ENCODE measurements at places on chromosomes 4 and X.
A peak's percentile ranks its signal among the peaks of the same experiment; 100 is the strongest.

DNA sequence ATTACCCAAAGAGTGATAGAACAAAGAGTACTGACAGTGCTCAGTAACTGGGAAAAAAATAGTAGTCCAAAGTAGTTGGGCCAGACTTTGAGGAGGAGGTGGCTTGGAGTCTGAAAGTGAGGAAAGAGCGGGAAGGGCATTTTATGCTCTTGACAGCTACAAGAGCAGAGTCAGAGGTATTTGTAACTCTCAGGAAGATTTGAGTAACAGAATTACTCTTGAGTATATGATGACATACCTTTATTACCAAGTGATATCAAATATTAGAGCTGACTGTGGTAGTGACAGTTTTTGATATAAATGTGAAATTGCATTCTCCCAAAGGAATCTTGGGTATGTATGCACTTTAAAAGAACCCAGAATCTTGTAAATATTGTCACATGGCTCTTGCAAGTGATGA is 2.2 kb downstream of the SLAIN2 start:
- DNase-seq, result no peak

DNA sequence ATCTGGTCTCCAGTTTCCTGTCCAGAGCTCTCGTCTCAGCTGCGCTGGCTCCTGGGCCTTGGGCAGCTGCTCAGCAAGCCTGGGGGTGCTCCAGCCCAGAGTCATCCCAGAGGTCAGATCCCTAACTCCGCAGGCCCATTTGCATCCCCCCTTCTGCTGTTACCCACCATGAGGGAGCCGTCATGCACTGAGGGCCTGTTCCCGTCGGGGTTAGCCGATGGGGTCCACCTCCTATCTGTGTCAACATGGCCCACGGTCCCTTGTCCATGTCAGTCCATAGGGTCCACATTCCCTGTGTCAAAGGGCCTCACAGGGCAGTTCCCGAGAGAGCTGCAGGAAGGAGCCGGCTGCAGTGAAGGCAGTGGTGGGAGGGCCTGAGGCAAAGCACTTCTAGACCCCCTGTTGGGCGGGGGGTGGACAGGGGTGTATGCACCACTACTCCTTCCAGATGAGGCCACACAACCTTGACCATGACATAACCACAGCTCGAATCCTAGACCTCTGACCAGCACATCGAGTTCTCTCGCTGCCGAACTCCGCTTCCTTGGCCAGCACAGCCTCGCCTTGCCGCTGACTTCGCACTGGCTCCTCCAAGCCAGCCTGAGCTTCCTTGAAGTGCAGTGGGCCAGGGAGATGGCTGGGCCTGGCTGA is 24.9 kb downstream of the WDR1 start:
- no peak for DNase-seq

DNA sequence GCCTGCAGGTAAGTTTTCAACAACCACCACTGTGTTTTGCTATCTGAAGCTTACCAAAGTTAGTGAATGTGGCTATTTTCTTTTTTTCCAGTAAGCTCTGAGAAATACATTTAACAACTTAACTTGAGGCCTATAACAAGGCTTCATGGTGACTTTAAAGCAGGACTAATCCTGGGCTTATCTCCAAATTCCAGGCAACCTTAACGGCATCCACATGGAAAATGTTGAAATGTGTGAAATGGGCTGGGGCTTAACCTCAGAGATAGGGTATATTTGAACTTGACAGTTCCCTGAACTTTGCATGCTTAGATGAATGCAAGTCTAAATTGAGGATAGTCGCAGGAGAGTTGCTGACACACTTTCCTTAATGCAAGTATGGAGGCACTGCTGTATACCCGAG is 539.2 kb downstream of the GALNTL6 start:
- DNase-seq, result no peak

GRCh38 chr4:384311-385010 is 46.8 kb downstream of the ZNF141 start:
- DNase-seq, result no peak

- DNase-seq, result no peak
Measured at GRCh38 chr4:55904576-55904975, 44.2 kb upstream of the CEP135 start.

DNA sequence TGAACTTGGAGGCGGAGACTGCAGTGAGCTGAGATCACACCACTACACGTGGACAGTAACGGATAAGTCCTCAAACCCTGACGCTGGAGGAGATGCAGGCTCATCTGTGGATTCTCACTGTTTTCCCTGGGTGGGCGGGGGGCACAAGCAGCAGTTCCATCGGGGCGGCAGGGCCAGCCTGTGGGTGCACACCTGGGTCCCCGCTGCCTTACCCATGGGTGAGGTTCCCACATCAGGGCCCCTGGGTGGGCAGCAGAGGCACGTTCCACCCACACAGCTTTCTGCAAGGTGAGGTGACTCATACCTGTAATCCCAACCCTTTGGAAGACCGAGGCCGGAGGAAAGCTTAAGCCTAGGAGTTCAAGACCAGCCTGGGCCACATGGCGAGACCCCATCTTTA is 56.6 kb upstream of the MXD4 start:
- no peak for DNase-seq

DNA sequence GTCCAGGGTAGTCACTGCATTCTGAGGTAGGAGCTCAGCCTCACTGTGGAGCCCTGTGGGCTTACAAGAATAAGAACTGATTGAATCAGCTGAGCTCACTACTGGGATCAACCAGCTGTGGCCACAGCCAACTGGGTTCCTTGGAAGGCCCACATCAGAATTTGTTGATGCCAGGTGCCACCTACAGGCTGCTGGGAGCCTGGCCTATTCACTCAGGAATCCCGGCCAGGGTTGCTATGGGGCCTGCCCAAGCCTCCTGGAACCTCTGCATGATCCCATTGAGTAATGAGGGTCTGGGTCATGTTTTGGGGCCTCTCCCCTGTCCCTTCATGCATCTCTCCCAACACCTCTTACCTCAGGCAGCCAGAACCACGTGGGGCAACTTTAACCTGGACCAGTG is 53.9 kb upstream of the KIAA1210 start:
- DNase-seq, result no peak

GRCh38 chrX:133249266-133250058 is 31.3 kb upstream of the TFDP3 start:
- DNase-seq, result no peak

DNA sequence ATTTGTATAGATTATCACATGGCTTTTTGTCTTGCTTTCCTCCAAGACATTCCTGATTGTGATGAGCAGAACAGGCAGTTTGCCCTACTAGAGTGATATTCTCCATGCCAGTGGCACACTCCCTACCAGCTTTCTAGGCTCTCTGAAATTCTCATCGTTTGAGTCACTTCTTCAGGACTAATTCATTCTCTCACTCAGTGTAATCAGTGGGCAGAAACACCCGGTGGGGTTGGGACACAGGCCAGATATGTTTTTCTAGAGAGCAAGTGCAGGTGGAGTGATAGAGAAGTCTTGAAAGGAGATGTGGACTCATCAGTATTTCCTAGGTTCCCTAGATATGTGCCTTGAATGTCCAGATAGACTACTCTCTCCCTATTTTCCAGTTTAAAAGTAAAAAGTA is 13.1 kb downstream of the RAB33A start:
- DNase-seq, result no peak

GRCh38 chrX:21778236-21778635 is 20.3 kb upstream of the SMPX start:
- DNase-seq, result no peak

- no peak for DNase-seq
Measured at GRCh38 chr4:78622253-78622979, 70.8 kb downstream of the ANXA3 start.

GRCh38 chrX:17689971-17690409 is 47.3 kb upstream of the SCML1 start:
- DNase-seq, result peak; percentile 54

- peak; percentile 46 for DNase-seq
Measured at GRCh38 chrX:101417981-101418841, 10.2 kb downstream of the HNRNPH2 start.

- no peak for DNase-seq
Measured at GRCh38 chr4:10809905-10810304, 125.3 kb upstream of the CLNK start.

- no peak for DNase-seq
Measured at GRCh38 chrX:70134116-70134477, 850 bp downstream of the IGBP1 start.

DNA sequence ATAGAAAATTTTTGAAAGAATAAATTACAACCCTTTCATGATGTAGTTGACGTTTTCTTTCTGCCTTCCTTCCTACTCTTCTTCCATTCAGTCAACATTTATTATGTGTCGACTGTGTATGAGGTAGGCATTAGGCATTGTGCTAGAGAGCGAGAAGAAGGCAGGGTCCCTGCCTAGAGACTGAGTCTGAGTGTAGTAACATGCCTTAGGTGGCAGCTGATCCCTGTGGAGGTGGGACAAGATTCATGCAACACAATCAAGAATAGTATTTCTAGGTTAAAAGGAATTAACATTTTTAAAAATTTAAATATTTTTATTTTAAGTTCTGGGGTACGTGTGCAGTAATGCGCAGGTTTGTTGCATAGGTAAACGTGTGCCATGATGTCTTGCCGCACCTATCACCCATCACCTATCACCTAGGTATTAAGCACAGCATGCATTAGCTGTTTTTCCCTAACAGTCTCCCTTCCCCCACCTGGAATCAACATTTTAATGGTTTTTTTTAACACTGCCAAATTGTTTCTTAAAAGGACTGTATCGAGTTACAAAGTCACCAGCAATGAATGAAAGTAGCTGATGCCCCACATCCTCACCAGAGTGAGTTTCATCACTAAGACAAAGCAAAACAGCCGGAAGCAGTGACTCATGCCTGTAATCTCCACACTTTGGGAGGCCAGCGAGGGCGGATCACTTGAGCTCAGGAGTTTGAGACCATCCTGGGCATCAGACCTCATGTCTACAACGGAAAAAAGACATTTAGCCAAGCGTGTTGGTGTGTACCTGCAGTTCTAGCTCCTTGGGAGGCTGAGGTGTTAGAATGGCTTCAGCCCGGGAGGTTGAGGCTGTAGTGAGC is 84.0 kb downstream of the WWC2 start:
- no peak for DNase-seq

- DNase-seq, result no peak
Measured at GRCh38 chr4:131113704-131114103, 2017.8 kb downstream of the C4orf33 start.

- no peak for DNase-seq
Measured at GRCh38 chr4:5882947-5883346, 9.9 kb downstream of the CRMP1 start.

DNA sequence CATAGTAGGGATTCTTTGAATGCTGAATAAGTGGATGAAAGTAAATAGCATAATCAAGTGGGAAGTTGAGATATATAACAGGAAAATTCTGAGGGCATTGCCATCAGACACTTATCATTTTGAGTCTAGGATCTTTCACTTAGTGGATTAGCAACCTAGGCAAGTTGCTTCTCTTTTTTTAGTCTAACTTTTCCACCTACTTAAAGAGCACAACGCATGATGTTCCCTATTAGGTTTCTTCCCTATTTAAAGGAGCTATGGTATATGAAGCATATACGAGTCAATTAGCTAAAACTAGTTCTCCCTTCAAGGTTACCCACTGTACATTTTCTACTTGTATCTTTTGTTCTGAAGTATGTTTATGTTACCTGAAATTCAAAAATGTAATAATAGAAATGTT is 67.1 kb upstream of the HS3ST1 start:
- DNase-seq, result no peak

DNA sequence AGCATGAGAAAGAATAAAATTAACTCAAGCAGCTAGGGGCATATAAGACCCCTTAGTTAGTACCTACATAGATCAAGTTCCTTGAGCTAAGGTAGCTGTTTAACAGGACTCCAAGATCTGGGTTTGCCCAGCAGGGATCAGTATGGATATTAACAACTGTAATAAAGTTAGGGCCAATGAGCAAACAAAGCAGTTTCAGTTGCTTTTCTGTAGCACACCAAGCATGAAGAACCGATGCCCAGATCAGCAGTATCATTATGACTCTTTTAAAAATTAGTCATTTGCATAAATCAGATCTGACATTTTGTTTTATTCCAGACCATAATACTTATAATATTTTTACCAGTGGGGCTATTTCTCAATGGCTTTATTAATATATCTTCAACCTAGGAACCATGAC is 80.9 kb downstream of the C4orf33 start:
- DNase-seq, result no peak

- DNase-seq, result no peak
Measured at GRCh38 chr4:166594326-166594946, 639.9 kb downstream of the SPOCK3 start.

DNA sequence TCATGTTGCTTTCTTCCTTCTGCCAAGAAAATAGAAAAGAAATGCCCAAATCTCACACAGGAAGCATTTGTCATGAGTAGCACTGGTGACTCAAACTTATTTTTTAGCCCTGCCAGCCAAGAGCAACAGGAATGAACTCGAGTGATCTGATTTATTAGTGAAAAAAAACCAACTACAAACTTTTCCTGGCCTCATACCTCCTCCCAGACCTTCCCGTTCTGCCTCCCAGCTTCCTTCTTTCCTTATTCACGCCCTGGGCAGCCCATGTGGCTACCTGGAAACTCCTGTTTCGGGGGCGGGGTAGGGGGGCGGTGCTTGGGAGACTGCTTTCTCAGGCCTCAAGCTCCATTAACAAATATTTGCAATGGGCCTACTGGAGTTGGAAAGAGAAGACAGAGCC is 178.5 kb downstream of the NHS start:
- DNase-seq, result no peak

- no peak for DNase-seq
Measured at GRCh38 chr4:104907074-104907649, 239.5 kb upstream of the TET2 start.

DNA sequence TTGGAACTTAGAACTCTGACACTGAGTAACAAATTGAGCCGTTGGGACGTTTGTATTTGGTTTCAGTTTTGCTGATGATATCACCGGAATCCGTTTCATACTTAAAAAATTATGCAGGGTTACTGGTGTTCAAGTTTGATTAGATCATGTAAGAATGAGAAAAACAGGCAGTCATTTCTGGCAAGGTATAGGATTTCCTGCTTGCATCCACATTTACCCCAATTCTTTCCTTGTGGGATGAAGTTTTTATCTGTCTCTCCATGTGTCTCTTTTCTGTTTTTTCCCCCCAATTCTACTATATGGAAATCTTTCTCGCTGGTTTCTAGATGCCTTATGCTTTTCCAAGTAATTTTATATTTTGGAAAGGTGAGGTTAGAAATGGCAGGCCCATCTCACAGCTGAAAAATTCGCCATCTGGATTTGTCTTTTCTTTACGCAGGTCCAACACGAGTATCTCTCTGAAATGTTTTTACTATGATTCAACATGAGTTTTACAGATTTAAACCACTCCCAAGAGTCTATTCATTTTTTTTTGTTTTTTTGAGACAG is 197.9 kb downstream of the SHOX start:
- DNase-seq, result no peak

- DNase-seq, result no peak
Measured at GRCh38 chr4:182451441-182451840, 208.2 kb downstream of the TENM3 start.

- DNase-seq, result no peak
Measured at GRCh38 chr4:146508229-146508939, 13.4 kb downstream of the SLC10A7 start.

- DNase-seq, result no peak
Measured at GRCh38 chr4:44257461-44257860, 191.1 kb downstream of the KCTD8 start.

- DNase-seq, result no peak
Measured at GRCh38 chrX:12139934-12140611, 1.8 kb downstream of the FRMPD4 start.

GRCh38 chrX:86806786-86807185 is 658.5 kb downstream of the DACH2 start:
- no peak for DNase-seq

- DNase-seq, result no peak
Measured at GRCh38 chr4:89492581-89493071, 185.0 kb upstream of the GPRIN3 start.

Data from CD4-positive, alpha-beta T cell treated with Interleukin-10 for 1 hour (primary cell).